ENCODE measurements at places on chromosomes 5 and 9.

GRCh38 chr9:95189251-95190098, 128.0 kb downstream of the FANCC start:
- DNase-seq, result no peak

DNA sequence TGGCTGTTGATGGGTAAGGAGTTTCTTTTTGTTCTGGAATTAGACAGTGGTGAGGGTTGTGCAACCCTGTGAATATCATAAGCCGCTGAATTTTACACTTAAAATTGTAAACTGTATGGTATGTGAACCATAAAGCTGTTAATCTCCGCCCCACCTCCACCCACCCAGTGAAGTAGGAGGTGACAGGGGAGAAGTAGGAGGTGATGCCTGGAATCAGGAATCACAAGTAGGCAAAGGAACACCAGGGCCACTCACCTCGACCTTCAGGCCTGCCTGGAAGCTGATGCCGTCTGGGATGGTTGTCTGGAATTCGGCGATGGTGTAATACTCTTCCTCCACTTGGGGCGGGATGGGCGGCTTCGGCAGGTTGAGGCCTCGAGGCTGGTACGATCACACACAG, 62.3 kb upstream of the UBTD2 start:
- DNase-seq, result no peak

GRCh38 chr5:17269201-17269600, 51.8 kb downstream of the BASP1 start:
- DNase-seq, result no peak

DNA sequence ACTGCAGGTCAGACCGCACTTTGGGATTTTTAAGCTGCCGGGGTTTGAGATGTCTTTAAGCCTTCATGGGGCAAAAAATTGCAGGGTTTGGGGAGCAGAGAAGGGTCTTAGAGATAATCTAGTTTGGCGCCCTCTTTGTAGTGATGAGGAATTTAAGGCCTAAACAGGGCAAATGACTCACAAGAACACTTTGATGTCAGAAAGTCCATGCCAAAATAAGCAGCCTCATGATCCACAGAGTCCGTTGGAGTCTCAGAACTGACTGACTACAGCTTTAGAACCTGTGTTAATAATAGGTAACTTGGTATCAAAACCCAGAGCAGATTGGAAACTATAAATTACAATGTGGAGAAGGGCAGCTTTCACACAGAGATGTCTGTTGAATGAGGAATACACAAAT, 35.9 kb upstream of the PTGS1 start:
- DNase-seq, result no peak

DNA sequence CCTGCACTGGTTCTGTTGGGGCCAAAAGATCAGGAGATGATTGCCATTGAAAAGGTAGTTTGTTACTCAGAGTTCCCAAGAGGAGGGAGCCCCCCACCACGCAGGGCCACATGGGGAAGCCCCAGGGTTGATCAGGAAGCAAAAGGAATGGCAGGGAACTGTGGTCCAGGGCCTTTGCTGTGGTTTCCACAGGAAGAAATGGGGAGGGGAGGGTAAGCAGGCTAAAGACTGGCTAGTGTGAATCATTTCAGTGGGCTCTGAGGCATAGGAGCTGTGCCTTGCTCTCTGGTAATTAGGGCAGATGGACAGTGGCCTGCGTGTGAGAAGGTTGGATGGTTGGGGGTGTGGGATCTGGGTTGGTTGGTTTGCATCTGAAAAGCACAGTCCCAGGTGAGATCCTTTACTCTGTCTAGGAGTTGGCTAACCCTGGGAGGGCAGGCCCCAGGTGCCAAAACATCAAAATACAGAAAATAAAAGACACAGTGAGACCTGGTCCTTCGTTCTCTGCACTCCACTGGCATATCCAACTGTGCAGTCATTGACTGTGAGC, 66.1 kb downstream of the PTPDC1 start:
- no peak for DNase-seq

DNA sequence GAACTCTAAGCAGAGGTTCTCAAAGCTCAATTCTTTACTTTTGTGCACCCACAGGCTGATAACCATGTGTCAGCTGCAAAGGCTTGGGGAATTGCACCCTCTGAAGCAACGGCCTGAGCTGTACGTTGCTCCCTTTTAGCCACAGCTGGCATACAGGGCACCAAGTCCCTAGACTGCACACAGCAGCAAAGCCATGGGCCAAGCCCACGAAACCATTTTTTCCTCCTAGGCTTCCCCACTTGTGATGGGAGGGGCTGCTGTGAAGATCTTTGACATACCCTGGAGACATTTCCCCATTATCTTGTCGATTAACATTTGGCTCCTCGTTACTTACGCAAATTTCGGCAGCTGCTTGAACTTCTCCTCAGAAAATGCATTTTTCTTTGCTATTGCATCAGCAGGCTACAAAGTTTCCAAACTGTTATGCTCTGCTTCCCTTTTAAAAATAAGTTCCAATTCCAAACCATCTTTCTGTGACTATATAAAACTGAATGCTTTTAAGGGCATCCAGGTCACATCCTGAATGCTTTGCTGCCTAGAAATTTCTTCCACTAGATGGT, 23.0 kb downstream of the KIAA0825 start:
- DNase-seq, result no peak

DNA sequence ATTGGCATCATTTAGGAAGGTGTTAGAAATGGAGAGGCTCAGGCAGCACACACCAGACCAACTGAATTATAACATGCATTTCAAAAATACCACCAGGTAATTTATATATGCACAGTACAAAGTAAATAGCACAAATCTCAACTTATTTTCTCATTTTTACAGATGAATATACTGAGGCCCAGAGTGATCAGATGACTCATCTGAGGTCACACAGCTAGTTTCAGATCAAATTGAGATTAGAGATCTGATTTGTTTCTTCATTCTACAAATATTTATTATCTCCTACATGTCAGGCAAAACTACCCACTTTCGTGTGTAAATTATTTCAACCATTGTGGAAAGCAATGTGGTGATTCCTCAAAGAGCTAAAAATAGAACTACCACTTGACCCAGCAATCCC, 507.1 kb downstream of the TLE4 start:
- no peak for DNase-seq

Data from stimulated activated CD4-positive, alpha-beta T cell treated with anti-CD3 and anti-CD28 coated beads, Interleukin-1b, Interleukin-23, amount 100 ng/mL, for 1 hour (primary cell).